ENCODE measurements at places on chromosomes 2 and 18. TPM values are rescaled to one million over a fixed set of nuclear protein-coding genes. Genes with fewer than 3 reads are reported as not detected.

DNA sequence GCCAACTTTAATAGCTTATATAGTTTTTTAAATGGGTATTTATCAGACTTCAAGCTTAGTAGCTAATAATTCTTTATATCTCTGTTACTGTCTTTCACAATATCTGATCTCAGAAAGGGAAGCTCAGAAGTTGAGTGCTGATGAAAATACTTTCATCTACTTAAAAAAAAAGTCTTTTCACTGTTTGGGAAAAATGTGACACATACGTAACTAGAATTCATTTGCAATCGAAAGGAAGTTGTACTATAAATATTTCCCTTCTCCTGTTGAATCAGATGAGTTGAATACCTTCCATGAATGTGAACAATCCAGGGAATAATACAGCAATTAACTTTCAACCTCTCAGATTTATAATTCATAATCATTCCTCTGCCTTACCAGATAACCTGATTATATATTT is 811 bp upstream of the SCG2 start:
- DNase-seq, result no peak

DNA sequence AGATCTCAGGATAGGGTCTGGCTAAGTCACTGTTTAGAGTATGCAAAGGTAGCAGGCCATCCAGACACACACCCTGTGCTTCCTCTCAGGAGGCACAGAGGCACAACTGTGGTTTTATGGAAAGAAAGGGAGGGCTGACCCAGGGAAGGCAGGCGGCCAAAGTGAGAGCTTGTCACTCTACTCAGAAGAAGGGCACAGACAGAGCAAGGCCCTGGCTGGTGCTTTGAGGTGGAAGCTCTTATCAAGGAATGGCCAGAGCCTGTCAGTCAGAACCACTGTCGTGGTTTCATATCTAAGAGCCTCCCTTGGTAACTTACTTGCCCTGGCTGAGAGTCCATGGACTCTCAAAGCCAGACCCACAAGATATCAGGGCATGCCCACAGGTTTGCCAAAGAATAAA is 40.7 kb downstream of the SLC9A2 start:
- DNase-seq, result no peak

DNA sequence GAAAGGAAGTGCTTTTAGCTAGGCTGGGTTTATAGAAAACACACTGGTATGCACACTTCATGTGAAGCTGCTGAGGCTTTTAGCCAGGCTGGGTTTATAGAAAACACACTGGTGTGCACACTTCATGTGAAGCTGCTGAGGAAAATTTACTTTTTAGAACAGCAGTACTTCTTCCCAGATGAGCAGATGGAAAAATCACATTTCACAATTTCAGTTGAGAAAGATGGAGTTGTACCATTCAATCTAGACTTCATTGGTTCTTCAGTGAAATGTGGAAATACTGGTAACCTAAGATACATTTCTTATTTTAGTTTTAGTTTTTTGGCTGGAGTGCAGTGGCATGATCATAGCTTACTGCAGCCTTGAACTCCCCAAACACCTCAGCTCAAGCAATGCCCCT is 11.1 kb downstream of the SNTG2 start:
- DNase-seq, result no peak

DNA sequence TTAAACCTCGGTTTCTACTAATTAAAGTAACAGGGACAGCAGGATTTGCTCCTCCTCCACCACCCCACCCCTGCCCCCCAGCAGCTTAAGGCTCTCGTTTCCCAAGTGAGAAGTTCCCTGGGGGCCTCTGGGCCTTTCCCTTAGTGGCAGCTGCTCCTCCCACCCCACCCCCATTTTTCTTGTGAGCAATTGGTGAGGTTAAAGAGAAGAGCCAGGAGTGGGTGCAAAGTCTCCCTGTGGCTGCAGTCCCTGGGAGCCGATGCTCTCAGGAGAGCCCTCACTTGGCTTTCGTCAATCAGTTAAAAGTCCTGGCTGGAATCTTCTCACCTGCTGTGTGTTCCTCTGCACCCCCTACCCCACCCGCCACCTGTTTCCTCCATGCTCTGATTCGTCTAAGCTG is 48.7 kb upstream of the AGAP1 start:
- DNase-seq, result no peak

- DNase-seq, result no peak
Observed at GRCh38 chr2:10891390-10891789, 20.3 kb upstream of the KCNF1 start.

DNA sequence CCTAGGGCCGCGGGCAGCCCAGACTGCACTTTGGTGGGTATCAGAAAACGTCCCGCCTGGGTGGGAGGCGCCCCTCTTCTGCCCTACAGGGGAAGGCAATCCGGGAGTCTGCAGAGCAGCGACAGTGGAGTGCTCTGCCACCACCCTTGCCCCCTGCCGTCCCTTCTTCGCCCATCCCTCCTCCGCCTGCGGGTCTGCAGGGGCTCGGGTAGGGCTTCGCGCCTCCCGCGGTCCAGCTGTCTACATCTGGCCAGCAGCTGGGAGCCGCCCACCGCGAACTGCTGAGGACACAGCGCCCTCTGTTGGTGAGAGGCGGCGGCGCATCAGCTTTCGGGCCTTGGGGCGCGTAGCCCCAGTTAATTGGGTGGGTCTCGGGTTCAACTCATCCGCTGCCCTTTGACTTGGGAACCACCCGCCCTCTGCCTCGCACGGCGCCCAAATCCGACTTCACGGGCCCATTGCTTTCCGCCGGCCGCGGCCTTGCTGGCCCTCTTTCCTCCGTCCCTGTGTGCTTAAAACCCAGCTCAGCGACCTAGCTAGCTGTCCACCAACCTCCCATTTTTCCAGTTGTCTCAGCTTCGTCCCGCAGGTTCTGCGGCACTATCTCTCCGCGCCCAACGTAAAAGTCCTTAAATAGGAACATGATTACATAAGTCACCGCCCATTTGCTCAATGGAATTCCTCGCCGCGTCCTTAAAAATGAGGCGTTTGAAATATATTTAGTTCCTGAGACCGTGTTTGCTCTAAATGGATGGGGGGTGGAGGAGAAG is 17.6 kb downstream of the WNT10A start:
- DNase-seq, result peak; percentile 35

- no peak for DNase-seq
Observed at GRCh38 chr2:205808486-205809121, 126.3 kb downstream of the NRP2 start.

DNA sequence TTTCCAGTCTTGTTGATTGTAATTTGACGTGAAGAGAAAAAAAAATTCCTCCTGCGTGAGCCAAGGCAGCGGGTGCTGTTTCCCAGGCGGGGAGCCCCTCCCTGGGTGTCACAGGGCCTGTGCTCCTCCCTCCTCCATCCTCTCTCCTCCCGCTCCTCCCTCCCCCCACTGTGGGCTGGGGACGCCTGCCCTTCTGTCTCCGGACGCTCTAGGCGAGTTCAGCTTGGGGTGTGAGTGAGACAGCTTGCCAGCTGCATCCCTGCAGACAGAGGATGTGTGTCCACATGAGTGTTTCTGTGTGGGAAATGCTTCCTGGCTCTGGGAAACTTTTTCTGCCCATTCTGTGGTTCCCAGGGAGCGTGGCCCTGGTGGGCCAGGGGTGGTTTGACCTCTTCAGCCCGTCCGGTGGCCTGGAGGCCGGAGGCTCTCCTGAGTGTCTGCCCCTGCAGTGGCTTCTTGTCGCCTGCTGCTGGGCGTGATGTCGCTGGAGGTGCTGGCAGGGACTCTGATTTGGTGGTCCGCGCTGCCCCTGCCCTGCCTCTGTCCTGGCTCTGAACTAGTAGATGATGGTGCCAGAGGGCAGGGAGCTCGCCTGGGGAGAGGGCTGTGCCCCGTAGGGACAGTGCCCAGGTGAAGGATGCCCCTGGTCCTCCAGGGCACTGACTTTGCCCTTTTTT is 96.4 kb downstream of the USP40 start:
- DNase-seq, result no peak

- DNase-seq, result peak; percentile 88
Observed at GRCh38 chr2:96536445-96537065, at the start of gene ARID5A. Gene ARID5A, plus strand, starts transcription at chr2:96536752. Its CDS starts 75 bp downstream, at chr2:96536827.

- DNase-seq, result no peak
Observed at GRCh38 chr2:95552911-95553310, 38.9 kb upstream of the TRIM43 start.

GRCh38 chr2:63651356-63651755 is 62.6 kb downstream of the MDH1 start:
- DNase-seq, result no peak

- no peak for DNase-seq
Observed at GRCh38 chr2:113677330-113677729, 50.3 kb downstream of the RABL2A start.

- DNase-seq, result no peak
Observed at GRCh38 chr2:209965723-209966122, 36.7 kb upstream of the RPE start.

DNA sequence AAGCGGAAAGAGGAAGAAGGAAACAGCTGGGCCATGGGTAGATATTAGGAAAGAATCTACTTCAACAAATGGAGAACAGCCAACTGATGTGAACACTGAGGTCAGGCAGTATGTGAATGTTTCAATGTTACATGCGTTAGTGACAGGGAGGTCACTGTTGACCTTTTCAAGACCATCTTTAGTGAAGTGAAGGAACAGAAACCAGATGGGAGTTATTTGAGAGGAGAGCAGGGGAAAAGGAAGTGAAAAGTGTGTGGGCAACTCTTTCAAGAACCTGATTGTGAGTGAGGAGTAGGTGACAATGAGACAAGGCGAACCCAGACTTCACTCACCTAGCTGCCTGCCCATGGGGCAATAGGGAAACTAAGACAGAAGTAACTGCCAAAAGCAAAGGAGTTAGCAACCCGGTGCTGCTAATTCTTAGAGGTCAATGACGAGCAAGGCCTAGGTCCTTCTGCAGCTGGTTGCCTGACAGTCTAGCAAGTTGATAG is 67.0 kb downstream of the SP3 start:
- DNase-seq, result no peak

DNA sequence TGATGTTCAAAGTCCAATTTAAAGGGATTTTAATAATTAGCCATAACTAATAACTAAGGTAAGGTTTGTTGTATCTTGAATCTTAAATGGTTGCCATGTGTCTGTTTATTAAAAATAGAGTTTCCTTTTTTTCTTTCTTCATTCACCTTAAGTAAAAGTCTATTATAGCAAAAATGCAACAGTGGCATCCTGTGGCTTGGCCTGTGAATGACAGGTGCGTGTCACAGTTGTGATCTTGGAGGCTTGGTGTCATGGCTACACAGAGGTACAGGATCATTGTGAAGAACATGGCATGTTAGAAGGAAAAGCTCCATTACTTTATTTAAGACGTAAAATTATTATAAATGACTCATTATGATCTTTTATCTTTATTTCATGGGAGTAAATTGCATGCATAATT is 246.1 kb downstream of the BCL2 start:
- DNase-seq, result no peak

- peak; percentile 28 for DNase-seq
Observed at GRCh38 chr2:225354281-225354774, 45.2 kb upstream of the NYAP2 start.

DNA sequence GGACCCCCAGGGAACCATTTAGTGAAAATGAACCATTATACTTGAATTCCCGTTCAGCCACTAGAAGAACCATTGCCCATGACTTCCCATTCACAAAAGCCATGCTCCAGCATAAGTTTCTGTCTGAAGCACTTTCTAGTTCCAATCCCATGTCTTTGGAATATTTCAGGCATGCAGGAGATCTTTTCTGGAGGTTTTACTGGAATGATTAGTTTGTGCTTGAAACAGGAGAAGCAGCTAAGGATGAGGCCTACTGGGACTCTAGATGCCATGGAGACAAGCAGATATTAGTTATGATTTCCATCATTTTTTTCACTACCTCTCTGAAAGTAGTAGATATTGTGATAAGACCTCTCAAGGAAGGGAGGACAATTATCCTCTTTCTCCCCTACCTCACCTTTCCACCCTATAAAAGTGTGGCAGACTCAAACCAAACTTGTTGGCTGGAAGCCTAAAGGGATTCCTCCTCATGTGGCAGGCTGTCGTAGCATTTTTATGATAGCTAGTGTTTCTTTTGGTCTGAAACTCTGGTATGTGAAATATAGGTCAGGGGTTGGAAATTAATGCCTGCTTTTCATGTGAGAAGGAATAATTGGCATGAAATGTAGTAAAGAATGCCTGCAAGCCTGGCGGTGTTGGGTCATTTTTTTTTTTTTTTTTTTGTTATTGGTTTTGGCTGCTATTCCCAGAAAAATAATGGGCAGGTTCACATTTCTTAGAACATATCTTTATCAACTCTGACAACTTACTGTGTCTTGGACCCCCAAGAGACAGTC is 29.3 kb upstream of the MMADHC start:
- peak; percentile 16 for DNase-seq

DNA sequence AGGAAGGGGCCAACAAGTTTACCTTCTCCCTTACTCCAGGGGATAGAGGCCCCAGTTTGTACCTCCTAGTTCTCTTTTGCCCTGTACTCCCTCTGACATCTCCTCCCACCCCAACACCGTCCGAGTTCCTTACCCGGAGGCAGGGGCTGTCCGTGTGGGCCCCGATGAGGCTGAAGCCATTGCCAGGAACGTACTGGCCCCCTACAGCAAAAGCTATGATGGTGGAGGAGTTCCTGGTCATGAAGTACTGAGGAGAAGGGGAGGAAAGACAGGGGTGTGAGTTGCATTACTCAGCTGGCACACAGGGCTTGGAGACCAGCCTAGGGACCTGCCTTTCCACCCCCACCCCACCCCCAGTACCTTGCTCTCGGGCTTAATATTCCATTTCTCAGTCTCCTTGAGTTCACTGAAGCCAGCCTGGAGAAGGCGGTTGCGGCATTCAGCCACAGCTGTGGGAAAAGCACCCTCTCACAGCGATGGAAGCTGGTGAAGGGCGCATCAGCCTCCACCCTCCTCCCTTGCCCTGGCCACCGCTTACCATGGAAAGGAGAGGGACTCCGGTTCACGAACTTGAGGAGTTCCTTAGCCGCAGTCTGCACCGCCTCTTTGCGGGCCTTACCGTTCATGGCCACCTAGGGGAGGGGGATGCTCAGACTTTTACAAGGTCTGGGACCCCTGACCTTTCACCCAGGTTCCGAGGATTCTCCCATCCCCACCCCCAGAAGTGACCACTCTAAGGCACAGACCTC is 1.0 kb downstream of the DNPEP start:
- DNase-seq, result no peak

- DNase-seq, result no peak
Observed at GRCh38 chr2:225502971-225503370, 103.5 kb downstream of the NYAP2 start.

GRCh38 chr2:25590921-25591505 is 82.4 kb downstream of the DTNB start:
- no peak for DNase-seq

GRCh38 chr2:127951026-127951425 is 65.3 kb upstream of the AMMECR1L start:
- DNase-seq, result no peak

- no peak for DNase-seq
Observed at GRCh38 chr2:579351-579886, 97.8 kb downstream of the TMEM18 start.

The OTX1 gene
- not detected for polyA plus RNA-seq

The BOLL gene
- polyA plus RNA-seq, result not detected

The POTEF gene
- polyA plus RNA-seq, result 0.04 TPM

The KLHL41 gene
- 0.08 TPM for polyA plus RNA-seq

The GKN1 gene
- not detected for polyA plus RNA-seq

The PLA2R1 gene
- polyA plus RNA-seq, result 6.2 TPM

The FBXO36 gene
- polyA plus RNA-seq, result 0.92 TPM

The USP37 gene
- 1.9 TPM for polyA plus RNA-seq

The CHRND gene
- not detected for polyA plus RNA-seq

The CABLES1 gene
- 28.7 TPM for polyA plus RNA-seq

Measured in endothelial cell of umbilical vein (primary cell).